ENCODE measurements at places on chromosomes 6 and 20. TPM values are rescaled to one million over a fixed set of nuclear protein-coding genes. Genes with fewer than 3 reads are reported as not detected.

Gene OR2H1
- 1.2 TPM for total RNA-seq

Gene CCN5
- 7.5 TPM for total RNA-seq

GRCh38 chr6:163774485-163774884 lies 360.0 kb downstream of the QKI start:
- no peak for DNase-seq

Gene ASIP
- total RNA-seq: not detected

GRCh38 chr6:158361961-158362669 lies 49.9 kb downstream of the TULP4 start:
- DNase-seq: no peak

GRCh38 chr20:56626367-56627121 lies 2.6 kb upstream of the TFAP2C start:
- peak; percentile 25 for DNase-seq

Gene ADGRF5
- total RNA-seq: 2.2 TPM

Gene ANGPT4
- 0.24 TPM for total RNA-seq

DNA sequence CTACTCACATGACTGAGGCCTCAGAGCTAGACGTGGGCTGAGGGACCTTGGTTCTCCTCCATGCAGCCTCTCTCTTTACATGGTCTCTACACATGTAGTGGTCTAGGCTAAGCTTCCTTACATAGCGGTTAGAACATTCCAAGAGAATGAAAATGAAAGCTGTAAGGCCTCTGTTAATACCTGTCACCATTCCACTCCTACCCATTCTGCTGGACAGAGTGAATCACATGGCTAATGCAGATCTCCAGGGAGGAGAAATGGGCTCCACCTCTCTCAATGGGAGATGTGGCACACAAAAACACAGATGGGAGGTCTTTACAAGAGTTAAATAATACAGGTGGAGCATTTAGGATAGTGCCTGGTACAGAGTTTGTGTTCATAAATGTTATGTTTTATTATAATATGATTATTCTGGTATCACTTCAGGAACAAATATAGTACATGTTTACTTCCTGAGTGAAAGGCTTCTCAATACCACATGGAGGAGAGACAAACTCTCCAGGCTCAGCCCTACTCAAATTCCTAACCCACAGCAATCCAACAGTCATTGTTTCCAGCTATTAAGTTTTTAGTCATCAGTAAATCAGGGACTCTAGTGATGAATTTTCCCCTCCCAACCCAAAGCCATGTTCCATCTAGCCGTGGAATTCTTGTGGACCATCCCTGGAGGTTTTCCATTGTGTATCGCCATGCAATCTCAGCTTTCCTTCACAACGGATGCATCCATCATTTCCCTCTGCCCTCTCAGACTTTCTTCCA lies 57.9 kb downstream of the ISM1 start:
- no peak for DNase-seq

Gene MANEA
- total RNA-seq: 26.7 TPM

DNA sequence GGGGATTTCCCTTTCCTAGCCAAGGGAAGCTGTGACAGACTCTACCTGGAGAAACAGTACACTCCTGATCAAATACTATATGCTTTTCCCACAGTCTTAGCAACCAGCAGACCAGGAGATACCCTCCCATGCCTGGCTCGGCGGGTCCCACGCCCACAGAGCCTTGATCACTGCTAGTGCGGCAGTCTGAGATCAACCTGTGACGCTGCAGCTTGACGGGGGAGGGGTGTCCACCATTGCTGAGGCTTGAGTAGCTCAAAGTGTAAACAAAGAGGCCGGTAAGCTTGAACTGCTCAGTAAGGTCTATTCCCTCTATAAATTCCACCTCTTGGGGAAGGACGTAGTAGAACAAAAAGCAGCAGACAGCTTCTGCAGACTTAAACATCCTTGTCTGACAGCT lies 63.2 kb downstream of the WASF1 start:
- no peak for DNase-seq

GRCh38 chr6:51462896-51463295 lies 624.5 kb downstream of the PKHD1 start:
- no peak for DNase-seq

Gene AIF1
- total RNA-seq: 63.6 TPM
